ENCODE measurements at places on chromosomes 7 and 10.
A peak's percentile ranks its signal among the peaks of the same experiment; 100 is the strongest.

DNA sequence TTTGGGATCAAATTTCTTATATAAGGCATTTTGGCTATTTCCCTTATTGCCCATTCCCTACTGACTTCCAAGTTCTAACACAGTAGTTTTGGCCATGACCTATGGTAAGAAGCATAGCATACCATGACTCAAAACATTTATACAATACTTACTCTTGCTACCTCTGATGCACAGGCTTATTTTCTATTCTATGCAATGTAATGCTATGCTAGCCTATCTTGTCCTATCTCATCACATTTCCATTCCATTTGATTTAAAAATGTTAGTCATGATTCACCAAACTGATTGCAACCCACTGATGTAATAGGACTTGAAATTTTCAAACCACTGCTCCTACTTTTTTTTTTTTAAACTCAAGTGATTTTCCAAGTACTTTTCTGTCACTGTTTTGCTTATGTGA is 658.5 kb downstream of the TYW1 start:
- no peak for DNase-seq

DNA sequence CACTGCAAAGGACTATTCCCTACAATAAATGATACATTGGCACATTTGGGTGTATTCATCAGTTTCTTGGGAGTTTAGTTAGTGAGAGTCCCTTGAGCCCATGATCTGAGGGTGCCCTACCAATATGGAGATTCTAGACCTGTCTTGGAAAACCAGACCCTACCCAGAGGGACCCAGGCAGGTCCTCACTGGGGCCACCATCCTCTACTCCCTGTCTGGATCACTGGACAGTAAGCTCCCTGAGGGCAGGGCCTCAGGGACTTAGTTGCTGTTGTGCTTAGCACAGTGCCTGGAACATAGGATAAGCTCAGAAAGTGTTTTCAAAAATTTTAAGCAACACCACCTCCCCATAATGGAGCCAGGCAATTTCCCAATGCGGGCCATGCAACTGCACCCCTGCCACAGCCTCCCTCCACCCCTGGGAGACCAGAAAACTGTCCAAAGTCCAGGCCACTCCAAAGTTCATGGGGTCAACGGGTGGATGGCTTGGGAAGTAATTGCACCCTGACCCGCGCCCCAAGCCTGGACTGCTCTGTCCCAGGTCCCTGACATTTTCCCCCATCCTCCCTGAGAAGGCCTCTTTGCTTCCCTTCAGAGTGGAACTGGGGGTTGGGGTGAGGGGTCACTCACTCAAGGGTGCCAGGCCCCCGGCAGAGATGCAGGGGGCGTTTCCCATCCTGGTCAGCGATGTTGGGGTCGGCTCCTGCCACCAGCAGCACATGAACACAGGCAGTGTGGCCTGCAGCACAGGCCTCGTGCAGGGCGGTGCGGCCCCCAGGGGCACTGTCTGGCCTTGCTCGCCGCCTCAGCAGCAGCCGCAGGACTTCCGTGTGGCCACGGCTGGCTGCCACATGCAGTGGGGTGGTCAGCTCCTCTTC is 1.0 kb downstream of the ASB10 start:
- no peak for DNase-seq

DNA sequence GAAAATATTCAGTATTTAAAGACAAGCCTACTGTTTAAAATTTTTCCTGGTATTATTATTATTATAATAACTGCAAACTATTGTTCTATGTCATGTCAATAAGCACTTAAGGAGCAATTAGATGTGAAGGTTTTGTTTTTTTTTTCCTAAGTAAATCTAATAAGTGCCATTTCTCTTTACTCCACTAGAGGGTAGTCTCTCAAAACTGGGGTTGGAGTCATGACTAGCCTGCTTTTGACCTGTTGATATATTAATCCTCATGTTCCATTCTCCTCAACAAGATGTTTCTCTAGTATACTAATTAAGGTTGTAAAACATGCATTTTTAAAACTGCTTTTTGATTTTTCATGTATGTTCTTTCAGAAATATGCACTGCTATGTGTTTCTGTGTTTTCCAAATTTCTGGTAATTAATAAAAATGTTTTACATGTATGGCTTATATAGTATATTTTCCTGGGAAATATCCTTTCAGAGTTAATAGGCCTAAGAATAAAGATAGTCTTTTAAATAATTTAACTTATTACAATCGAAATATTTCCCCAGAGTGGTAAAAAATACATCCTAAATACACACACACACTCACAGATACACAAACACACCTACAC is 1.0 kb upstream of the LRRN3 start:
- DNase-seq, result peak; percentile 65

GRCh38 chr7:155287284-155287935 is 10.3 kb upstream of the INSIG1 start:
- no peak for DNase-seq

DNA sequence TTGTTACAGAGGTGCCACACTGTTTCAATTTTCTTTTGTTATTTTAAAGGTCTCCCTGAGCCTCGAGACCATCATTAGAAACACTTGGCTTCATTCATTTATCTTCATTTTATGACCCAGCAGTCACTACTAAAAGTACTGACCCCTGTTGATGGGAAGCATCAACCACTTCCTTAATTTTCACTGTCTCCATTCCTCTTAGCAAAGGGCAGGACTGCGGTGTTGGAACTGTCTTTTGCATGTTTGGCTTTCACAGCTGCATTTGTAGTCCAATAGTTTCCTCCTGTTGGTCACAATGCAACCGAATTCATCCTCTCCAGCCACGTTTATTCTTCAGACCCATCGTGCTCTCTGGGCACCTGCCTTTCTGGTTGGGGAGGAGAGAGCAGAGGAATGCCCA is 46.7 kb upstream of the PDZD8 start:
- DNase-seq, result no peak

DNA sequence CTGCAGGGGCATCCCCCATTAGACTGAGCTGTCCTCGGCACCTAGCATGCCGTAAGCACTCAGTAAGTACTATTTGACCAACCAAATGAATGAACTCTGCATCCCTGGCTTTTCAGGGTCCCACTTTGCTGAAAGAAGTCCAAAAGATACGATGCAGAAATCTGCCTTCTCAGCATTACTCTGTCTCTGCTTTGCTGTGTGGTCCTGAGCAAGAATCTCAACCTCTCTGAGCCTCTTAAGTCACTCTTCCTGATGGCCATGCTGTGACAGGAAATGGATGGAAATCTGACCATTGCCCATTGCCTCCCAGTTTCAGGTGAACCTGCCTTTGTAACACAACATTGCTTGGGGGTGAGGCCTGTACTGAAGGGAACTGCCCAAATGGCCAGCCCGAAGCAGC is 48.0 kb downstream of the GPAM start:
- DNase-seq, result no peak

DNA sequence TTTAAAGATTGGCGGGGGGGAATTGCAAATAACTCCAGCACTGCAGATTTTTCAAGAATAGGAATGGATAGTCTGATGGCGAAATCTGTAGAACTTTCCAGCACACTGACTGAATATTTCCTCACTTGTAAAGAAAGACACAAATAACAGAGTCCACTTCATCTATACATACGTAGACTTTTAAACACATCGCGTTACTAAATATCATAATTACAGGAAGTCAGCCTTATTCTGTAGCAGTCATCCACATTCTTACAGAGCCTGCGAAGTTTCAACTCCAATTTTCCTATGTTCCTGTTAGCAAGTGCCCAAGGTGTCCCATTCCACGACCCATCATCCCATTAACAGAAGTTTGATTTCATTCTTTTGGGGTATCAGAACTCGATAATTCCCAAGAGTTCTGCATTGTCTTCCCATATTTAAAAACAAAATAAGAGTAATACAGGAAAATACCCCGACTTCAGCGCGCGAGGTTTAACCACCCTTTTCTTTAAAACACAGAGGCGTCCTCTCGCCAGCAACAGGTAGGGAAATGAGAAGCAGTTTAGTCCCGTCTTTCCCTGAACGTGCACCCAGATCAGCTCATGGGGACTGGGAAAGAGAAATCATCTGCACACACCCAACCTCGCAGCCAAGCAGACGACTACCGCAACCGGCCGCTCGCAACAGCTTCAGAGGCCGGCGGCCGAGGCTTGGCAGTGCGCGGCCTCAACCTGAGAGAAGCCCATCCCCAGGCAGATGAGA is 880 bp downstream of the HERC4 start:
- no peak for DNase-seq
